ENCODE measurements at places on chromosomes 3 and 15.

- no peak for DNase-seq
Measured at GRCh38 chr3:88013592-88013991, 45.2 kb downstream of the CGGBP1 start.

DNA sequence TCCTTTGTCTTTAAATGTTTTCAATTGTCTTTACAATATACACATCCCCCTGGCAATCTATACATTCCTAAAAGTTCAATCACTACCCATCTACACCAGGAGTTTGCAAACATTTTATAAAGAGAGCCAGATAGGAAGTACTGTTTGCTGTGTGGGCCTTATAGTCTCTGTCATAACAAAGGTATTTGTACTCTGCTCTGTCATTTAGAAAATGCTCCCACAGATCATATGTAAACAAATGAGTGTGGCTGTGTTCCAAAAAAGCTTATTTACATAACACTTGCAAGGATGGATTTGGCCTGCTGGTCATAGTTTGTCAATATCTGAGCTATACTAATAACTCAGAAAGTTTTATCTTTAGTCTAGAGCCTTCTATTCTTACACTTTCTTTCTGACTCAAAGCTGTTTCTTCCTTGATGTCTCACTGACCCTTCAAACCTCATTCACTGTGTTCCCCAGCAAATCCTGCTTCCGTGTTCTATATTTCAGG is 511.9 kb downstream of the GBE1 start:
- no peak for DNase-seq

DNA sequence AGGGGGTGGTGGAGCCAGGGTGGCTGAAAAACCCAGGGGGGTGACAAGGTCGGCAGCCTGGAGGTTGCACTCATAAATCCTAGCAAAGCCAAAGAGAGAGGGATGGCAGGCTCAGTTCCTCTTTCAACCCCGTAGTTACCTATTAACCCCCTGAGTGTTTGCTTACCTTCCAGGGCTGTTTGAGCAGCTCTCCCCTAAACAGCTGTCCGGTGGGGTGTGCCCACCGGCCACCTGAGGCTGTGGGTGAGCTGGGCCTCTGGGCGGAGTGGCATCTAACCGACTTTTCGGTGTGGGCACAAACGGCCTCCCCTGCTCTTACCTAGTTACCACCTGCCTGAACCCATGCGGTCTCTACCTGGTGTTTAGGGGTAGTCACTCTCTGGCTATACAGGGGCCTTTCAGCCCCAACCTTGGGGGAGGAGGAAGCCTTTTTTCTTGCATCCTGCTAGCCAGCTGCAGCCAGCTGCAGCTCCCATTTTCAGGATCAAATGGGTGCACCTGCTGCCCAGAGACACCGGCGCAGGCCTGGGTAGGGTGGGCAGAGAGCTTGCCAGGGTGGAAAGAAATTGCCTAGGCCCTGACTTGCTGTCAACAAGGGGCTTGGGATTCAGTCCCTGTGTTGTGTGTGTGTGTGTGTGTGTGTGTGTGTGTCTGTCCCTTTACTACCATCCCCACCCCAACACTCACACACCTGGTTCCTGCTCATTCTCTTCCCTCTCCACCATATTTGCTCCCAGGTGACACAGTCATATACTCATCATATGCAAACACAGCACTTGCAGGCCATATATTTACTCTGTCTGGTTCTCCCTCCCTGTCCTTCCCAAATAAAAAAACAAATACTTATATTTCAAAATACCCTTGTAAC is 3.7 kb downstream of the DLL4 start:
- no peak for DNase-seq

GRCh38 chr15:89111961-89112340 is 23.7 kb downstream of the ABHD2 start:
- DNase-seq: no peak

DNA sequence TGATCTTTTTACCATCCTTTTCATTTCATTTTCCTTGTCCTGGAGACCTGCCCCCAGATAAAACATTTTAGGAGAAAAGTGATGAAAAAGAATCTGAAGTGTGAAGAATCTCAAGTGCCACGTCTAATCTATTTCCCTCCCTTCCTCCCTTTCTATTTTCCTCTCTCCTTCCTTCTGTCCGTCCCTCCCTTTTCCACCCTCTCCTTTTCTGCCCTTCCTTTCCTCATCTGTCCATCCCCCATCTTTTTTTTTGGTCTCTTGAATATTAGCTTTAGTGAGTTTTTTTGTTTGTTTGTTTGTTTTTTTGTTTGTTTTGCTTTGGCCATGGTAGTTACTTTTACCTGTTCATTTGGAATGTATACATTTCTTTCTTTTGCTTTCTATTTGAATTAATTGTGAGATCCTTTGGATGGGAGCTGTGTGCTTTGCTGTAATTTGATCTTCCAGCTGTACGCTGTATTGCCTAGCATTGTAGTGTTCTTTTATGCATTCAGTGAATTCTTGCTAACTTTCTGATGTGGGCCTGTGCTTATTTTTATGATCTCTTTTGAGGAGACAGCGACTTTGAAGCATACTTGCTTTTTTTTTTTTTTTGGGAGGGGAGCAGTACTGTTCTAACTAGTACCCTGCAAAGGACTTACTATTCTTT is 19.2 kb downstream of the CDIN1 start:
- DNase-seq: no peak

DNA sequence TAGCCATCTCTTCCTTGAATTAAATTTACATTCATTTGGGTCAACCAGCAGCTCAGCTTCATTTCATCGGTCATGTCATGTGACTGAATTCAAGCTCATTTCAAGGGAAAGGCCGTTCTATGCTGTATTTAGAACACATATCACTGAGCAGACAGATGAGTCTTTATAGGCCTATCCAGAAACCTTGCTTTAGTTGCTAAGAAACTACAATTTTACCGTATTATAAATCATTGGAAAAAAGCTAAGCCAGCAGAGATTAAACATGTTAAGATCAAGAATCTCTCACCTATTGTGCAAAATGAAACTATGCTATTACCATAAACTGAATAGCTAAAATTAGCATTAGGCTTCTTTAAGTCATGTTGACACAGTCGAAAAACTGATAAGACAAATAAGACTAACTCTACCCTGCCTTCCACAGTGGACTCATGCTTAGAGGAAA is 2.2 kb downstream of the NPTN start:
- no peak for DNase-seq

DNA sequence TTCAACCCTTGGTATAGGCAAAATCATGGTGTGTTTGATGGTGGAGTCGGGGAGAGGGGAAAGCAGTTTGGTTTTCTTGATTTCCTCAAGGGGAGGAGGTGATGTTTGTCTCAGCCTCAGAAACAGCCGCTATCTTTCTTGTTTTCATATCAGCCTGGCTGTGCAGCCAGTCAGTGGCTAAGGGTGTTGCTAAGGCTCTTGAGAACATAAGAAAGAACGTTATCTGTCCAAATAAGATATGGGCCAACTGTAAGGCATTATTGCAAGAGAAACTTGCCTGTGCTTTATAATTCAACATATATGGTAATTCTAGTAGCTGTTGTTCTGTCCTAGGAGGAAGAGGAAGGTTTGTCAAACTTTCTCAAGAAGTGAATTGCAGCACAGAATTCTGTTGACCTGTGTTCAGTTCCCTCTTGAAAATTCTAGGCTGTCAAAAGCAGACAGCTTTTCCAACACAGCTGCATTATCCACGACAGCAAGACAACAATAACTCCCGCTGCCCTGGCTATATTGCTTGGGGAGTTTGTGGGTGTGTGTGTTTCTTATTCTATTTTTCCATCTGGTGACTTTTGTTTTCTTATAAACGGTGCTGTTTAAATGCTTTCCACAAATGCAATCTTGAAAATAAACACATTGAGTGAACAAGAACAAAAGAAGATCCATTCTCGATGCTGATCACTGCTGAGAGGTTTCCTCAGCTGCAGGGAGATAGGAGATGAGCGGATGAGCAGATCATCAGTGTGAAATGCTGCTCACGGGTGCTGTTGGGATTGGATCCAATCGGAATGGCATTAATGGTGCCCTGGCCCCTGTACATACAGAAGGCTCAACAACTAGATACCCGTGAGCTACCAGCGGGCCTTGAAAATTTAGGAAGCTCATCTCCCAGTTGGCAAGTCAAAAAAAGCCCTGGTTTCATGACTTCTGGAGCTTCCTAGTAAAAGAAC is 90.8 kb upstream of the TNFAIP8L3 start:
- DNase-seq: no peak

Data from stimulated activated CD8-positive, alpha-beta memory T cell treated with anti-CD3 and anti-CD28 coated beads, Interleukin-12 subunit alpha, Interleukin-12 subunit beta, amount 100 ng/mL, for 1 hour (primary cell).